ENCODE measurements at places on chromosomes 5 and 9. TPM values are rescaled to one million over a fixed set of nuclear protein-coding genes. Genes with fewer than 3 reads are reported as not detected.

Gene FUT7
- 0.01 TPM for polyA plus RNA-seq

Gene TAF9
- polyA plus RNA-seq = 66.6 TPM

Gene DOCK8
- 0.82 TPM for polyA plus RNA-seq

Gene ZNF483
- not detected for polyA plus RNA-seq

Gene ISL1
- polyA plus RNA-seq = 0.07 TPM

Gene NUTM2F
- polyA plus RNA-seq = not detected

Gene NOXA1
- 0.83 TPM for polyA plus RNA-seq

Gene NME5
- polyA plus RNA-seq = 0.92 TPM

Gene ARSI
- not detected for polyA plus RNA-seq

Gene NUTM2G
- polyA plus RNA-seq = not detected

Gene GZMA
- polyA plus RNA-seq = 0.44 TPM

Gene OR1J1
- polyA plus RNA-seq = not detected

Gene WNT8A
- not detected for polyA plus RNA-seq

Gene AGXT2
- not detected for polyA plus RNA-seq

Gene LPAR1
- 4.5 TPM for polyA plus RNA-seq

Gene FOXD4L5
- not detected for polyA plus RNA-seq

Gene NR5A1
- polyA plus RNA-seq = 0.04 TPM

Gene TRIM36
- not detected for polyA plus RNA-seq

Gene TMEM215
- not detected for polyA plus RNA-seq

Gene CDC25C
- polyA plus RNA-seq = not detected

Gene FBLL1
- 0.21 TPM for polyA plus RNA-seq

Gene FOXD4L6
- polyA plus RNA-seq = 0.03 TPM

Gene EMB
- 0.47 TPM for polyA plus RNA-seq

Gene PCDHA9
- polyA plus RNA-seq = not detected

Gene ANKRD34B
- 0.01 TPM for polyA plus RNA-seq

Gene UBE2QL1
- 3.2 TPM for polyA plus RNA-seq

Gene SLC4A9
- not detected for polyA plus RNA-seq

Gene IFT74
- 14.2 TPM for polyA plus RNA-seq

All from psoas muscle (tissue), 8 donors.